ENCODE measurements at places on chromosomes 3 and 15.

GRCh38 chr3:153440311-153440710 lies 278.3 kb downstream of the RAP2B start:
- no peak for DNase-seq
- no peaks in the 10 kb centered on the region for H3K27me3 ChIP-seq
- no peaks in the 10 kb centered on the region for H3K36me3 ChIP-seq
- H3K27ac ChIP-seq = no peak overlapping the region
- H3K4me1 ChIP-seq = no peaks in the 10 kb centered on the region

GRCh38 chr15:94417501-94418293 lies 186.3 kb downstream of the MCTP2 start:
- no peak for DNase-seq
- H3K36me3 ChIP-seq = no peaks in the 10 kb centered on the region
- H3K27ac ChIP-seq = no peak overlapping the region
- no peaks in the 10 kb centered on the region for H3K4me1 ChIP-seq

DNA sequence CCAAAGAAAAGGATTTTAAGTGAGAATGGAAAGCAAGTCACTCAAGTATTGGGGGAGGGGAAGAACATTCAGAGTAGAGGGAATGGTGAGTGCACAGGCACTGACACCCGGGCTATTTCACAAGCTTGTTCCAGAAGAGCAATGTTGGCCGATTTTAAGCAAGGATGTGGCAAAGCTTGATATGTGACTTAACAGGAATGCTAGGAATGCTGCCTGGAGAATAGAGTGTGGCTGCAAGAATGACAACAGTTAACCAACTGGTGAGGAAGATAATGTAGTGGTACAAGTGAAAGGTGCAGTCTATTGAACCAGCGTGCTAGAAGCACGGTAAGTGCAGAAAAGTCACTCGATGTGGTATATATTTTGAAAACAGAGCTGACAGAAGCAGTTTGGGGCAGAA lies 6.2 kb upstream of the CCDC80 start:
- no peaks in the 10 kb centered on the region for H3K27me3 ChIP-seq
- peak overlapping the region; percentile 16 for H3K27ac ChIP-seq
- DNase-seq = no peak
- H3K36me3 ChIP-seq = no peaks in the 10 kb centered on the region
- peaks cover 19% of the 10 kb centered on the region for H3K4me1 ChIP-seq

DNA sequence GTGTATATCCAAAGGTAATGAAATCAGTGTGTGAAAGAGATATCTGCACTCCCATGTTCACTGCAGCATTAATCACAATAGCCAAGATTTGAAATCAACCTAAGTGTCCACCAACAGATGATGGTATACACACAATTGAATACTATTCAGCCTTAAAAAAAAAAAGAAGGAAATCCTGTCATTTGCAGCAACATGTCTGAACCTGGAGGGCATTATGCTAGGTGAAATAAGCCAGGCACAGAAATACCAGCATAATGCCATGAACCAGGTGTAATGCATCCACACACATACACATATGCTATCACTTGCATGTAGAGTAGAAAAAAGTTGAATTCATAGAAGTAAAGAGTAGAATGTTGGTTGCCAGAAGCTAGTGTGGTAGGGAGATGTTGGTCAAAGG lies 18.4 kb upstream of the NR1I2 start:
- no peaks in the 10 kb centered on the region for H3K4me1 ChIP-seq
- H3K27me3 ChIP-seq = no peaks in the 10 kb centered on the region
- H3K36me3 ChIP-seq = no peaks in the 10 kb centered on the region

- H3K4me1 ChIP-seq = no peaks in the 10 kb centered on the region
- H3K27ac ChIP-seq = no peak overlapping the region
- H3K36me3 ChIP-seq = no peaks in the 10 kb centered on the region
- no peak overlapping the region for H3K4me3 ChIP-seq
These were observed 250.6 kb downstream of the TAFA4 start for GRCh38 chr3:68681766-68682165.

- H3K36me3 ChIP-seq = no peaks in the 10 kb centered on the region
- H3K4me3 ChIP-seq = peak overlapping the region; percentile 88
- peak overlapping the region; percentile 85 for H3K27ac ChIP-seq
These were observed 2.2 kb downstream of the ST6GAL1 start for GRCh38 chr3:186932281-186933181.

DNA sequence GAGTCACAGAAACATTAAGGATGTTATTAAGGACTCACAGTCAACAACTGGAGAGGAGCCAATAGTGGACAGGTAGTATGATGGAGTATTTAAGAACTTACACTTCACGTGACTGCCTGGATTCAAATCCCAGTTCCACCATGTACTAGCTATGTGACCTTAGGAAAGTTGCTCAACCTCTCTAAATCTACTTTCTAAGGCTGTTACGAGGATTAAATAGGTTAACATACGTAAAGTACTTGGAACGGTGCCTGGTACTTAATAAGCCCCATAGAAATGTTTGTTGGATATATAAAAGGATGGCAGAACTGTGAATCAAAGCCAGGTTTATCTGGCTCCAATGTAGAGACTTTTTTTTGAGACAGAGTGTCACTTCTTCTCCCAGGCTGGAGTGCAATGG lies 24.4 kb downstream of the THRB start:
- H3K36me3 ChIP-seq = no peaks in the 10 kb centered on the region
- H3K27me3 ChIP-seq = no peaks in the 10 kb centered on the region
- no peak overlapping the region for H3K4me3 ChIP-seq
- no peak for DNase-seq

DNA sequence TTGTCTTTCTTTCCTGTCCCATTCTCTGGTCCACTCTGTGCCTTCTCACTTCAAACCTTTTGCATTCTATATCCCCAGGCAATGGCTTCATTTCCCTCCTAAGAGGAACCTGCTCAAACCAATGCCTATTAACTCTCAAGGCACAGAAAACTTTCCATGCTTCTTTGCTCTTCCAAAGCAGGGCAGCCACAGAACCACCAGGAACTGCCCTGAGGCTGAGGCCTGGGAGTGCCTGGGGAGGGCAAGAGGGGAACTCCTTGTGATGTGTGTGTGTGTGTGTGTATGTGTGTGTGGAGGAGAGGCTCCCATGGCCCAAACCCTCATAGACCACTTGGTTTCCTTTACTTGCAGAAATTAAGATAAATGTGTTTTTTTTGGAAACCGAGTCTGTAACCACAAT lies 14.1 kb upstream of the PGPEP1L start:
- no peaks in the 10 kb centered on the region for H3K36me3 ChIP-seq
- peaks cover 6% of the 10 kb centered on the region for H3K4me1 ChIP-seq
- no peak overlapping the region for H3K27ac ChIP-seq
- DNase-seq = no peak

GRCh38 chr3:190747571-190747970 lies 114.9 kb downstream of the GMNC start:
- no peaks in the 10 kb centered on the region for H3K4me1 ChIP-seq
- DNase-seq = no peak
- no peaks in the 10 kb centered on the region for H3K36me3 ChIP-seq

GRCh38 chr15:46126581-46126980 lies 491.8 kb downstream of the SQOR start:
- no peaks in the 10 kb centered on the region for H3K27me3 ChIP-seq
- H3K27ac ChIP-seq = no peak overlapping the region
- no peak for DNase-seq
- H3K4me1 ChIP-seq = no peaks in the 10 kb centered on the region
- H3K36me3 ChIP-seq = no peaks in the 10 kb centered on the region

DNA sequence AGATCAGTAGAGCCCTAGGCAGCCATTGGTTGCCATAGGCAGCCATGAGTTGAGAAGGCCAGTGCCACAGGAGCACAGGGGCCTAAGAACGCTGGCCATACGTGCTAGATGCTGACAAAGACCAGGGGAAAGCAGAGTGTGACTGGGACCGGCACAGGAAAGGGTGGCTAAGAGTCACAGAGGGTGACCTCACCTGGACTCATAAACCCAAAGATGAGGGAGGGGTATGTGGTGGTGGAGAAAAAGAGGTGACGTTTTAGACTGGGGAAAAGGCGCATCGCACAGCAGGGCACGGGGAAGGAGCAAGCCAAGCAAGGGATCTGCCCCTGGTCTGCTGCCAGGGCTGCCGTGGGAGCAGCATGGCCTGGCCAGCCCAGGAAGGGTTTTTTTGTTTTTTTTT lies 122.5 kb downstream of the VGLL4 start:
- no peak overlapping the region for H3K27ac ChIP-seq

DNA sequence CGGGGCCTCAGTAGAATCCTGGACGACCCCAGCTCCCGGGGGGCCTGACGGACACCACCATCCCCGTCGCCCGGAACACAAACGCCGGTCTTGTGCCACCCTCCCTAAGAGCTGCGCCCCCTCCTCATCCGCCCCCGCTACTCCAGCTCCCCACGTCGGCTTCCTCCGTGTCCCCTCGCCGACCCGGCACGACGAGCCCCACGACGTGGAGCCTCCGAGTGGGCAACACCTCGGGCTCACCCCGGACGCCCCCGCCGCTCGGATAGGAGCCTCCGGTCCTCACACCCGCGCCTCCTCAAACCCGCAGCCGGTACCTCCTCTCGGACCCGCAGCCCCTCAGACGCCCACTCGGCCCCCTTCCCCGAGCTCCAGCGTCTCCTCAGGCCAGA lies 525 bp downstream of the NPTN start:
- peak overlapping the region; percentile 100 for H3K4me3 ChIP-seq
- no peaks in the 10 kb centered on the region for H3K27me3 ChIP-seq
- DNase-seq = peak; percentile 79
- no peaks in the 10 kb centered on the region for H3K36me3 ChIP-seq
- peaks cover 69% of the 10 kb centered on the region for H3K4me1 ChIP-seq
- peak overlapping the region; percentile 99 for H3K27ac ChIP-seq

GRCh38 chr3:183481582-183481981 lies 53.2 kb upstream of the MCF2L2 start:
- H3K36me3 ChIP-seq = no peaks in the 10 kb centered on the region
- no peak overlapping the region for H3K4me3 ChIP-seq
- H3K27me3 ChIP-seq = no peaks in the 10 kb centered on the region
- H3K4me1 ChIP-seq = peaks cover 4% of the 10 kb centered on the region

GRCh38 chr3:119864476-119864875 lies 82.6 kb downstream of the NR1I2 start:
- DNase-seq = no peak
- H3K36me3 ChIP-seq = peaks cover 21% of the 10 kb centered on the region
- H3K4me1 ChIP-seq = no peaks in the 10 kb centered on the region
- no peaks in the 10 kb centered on the region for H3K27me3 ChIP-seq

DNA sequence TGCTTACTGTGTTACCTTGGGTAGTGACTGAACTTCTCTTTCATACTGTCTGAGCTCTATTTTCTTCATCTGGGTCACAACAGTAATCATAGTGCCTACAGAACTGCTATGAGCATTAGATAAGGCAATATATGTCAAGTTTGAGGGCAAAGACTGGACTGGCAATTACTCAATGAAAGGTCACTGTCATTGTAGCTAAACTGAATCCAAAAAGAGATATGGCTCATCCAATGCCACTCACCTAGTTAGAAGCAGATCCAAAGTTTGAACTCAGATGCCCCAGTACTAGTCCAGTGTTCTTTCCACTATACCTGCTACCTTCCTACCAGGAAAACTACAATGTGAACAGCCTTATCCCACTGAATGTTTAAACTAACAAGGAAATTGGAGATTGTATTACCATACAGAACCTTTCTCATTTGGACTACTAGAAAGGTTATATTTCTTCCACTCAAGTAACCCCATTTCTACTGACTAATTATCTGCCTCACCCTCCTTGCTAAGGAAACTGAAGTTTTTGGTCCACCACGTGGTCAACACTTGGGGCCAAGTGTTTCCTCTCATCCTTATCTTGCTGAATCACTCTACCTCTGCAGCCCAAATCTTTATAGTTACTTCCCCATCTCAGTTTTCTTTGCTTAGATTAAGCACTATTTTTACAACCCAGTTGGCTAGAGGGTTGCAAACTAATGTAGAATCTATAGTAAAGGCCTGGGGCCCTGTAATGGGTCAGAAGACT lies 202.3 kb upstream of the LPP start:
- peaks cover 21% of the 10 kb centered on the region for H3K4me1 ChIP-seq
- no peak overlapping the region for H3K27ac ChIP-seq
- H3K36me3 ChIP-seq = no peaks in the 10 kb centered on the region
- H3K4me3 ChIP-seq = no peak overlapping the region
- H3K27me3 ChIP-seq = no peaks in the 10 kb centered on the region

DNA sequence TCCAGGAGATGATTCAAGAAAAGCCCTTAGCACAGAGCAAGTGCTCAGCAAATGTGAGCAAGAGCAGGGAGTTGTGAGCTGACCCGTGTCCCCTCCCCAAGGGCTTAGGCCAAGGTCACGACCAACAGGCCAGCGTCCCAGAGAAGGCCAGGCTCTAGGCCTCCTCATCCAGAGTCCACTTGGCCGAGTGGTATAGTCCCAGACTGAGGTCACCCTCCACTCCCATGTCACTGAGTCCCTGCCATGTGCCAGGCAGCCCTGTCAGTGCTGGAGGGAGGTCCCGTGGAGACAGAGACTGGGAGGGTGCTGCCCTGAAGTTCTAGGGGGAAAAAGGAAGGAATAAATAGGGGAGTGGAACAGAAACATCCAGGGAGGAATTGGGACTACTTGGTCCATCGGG lies 44.0 kb downstream of the TPRA1 start:
- H3K27me3 ChIP-seq = no peaks in the 10 kb centered on the region
- H3K4me3 ChIP-seq = no peak overlapping the region
- no peak overlapping the region for H3K27ac ChIP-seq
- peaks cover 16% of the 10 kb centered on the region for H3K4me1 ChIP-seq

DNA sequence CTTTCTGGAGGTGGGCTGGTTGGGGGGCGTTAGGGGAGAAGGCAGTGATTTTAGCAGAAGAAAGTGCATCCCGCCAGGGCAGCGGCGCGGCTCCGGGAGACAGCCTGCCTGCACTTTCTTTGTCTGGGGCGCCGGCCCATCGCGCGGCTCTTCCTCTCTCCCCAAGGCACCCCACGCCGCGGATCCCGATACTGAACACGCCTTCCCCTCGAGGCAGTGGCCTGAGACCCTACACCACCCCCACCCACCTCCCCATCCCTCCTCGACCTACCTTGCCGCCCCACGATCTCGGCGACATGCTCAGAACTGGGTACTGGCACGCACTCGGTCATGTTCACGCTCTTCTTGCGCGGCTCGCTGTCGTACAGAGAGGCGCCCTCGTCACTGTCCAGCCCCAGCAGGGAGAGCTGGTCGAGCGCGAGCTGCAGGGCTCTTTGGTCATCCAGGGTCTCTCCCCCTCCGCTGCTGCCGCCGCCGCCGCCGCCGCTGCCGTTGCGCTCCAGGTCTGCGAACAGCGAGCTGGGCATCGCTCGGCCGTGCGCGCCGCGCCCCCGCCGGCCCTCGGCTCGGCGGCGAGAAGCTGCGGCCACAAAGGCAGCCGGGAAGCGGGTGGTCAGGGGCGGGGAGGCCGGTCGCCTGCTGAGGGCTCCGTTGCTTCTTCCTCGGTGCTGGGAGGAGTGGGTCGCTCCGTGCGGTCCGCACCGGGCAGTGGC lies 483 bp downstream of the MEX3B start:
- peak; percentile 74 for DNase-seq
- H3K36me3 ChIP-seq = no peaks in the 10 kb centered on the region
- peak overlapping the region; percentile 91 for H3K27ac ChIP-seq
- peaks cover 37% of the 10 kb centered on the region for H3K4me1 ChIP-seq
- peak overlapping the region; percentile 83 for H3K4me3 ChIP-seq
- H3K27me3 ChIP-seq = peaks cover 7% of the 10 kb centered on the region

GRCh38 chr3:50246517-50246954 lies 10.5 kb downstream of the GNAI2 start:
- peak overlapping the region; percentile 40 for H3K4me3 ChIP-seq
- H3K36me3 ChIP-seq = peaks cover 3% of the 10 kb centered on the region
- no peaks in the 10 kb centered on the region for H3K27me3 ChIP-seq
- DNase-seq = no peak
- H3K4me1 ChIP-seq = peaks cover 99% of the 10 kb centered on the region
- H3K27ac ChIP-seq = peak overlapping the region; percentile 76

- no peaks in the 10 kb centered on the region for H3K27me3 ChIP-seq
- H3K4me1 ChIP-seq = peaks cover 5% of the 10 kb centered on the region
- H3K4me3 ChIP-seq = no peak overlapping the region
- H3K36me3 ChIP-seq = no peaks in the 10 kb centered on the region
These were observed 29.8 kb downstream of the STT3B start for GRCh38 chr3:31562525-31562924.

Measured in suprapubic skin (tissue), 4 donors.